ENCODE measurements at places on chromosomes 11 and 22.

DNA sequence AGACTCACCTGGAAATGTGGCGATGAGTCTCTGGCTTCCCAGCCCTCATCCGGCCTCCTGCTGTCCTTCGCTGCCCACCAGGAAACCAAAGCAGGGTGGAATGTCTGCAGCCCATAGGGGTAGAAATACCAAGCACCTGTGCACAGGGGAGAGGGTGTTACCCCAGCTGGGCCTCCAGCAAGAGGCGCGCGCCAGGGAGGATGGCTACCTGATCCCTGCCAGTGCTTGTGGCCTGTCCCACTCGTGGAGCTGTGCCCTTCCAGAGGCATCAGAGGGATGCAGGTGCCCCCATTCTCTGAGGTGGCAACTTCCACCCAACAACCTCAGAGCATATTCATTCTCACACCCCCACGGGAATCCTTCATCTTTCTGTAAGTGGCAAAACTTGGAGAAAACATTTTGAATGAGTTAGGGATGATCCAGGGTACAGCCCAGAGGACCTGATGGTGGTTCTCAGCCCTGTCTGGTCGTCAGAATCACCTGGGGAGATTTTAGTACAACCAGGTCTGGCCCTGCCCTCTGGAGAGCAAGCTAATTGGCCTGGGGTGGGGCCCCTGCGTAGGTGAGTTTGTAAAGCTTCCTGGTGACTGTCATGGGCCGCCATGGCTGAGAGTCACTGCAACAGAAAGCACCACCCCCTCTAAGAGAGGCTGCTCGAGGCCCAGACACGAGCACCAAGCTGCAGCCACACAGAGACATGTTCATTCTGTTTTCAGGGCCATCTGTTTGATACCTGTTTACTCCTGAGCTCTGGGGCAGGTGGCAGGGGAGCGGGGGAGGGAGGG lies 9.9 kb downstream of the SUN2 start:
- no peak for DNase-seq

DNA sequence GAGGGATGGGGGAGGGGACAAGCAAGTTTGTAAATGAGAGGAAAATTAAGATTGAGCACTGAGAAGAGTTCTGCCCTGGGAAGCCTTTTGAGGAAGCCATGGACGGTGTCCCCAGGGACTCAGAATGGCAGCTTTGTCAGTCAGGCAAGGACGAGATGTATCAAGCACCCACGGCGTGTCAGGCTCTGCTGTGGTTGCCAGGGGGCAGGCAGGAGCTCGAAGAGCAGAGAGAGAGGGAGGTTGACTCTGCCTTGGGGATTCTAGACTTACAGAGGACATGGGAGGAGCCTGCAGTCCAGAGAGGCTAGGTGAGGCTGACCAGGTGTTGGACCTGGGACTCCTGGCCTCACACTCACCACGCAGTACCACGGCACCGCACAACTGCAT lies 29.1 kb upstream of the SYT7 start:
- DNase-seq = peak; percentile 22

GRCh38 chr11:78292109-78292803 lies 103.5 kb downstream of the USP35 start:
- DNase-seq = peak; percentile 83

DNA sequence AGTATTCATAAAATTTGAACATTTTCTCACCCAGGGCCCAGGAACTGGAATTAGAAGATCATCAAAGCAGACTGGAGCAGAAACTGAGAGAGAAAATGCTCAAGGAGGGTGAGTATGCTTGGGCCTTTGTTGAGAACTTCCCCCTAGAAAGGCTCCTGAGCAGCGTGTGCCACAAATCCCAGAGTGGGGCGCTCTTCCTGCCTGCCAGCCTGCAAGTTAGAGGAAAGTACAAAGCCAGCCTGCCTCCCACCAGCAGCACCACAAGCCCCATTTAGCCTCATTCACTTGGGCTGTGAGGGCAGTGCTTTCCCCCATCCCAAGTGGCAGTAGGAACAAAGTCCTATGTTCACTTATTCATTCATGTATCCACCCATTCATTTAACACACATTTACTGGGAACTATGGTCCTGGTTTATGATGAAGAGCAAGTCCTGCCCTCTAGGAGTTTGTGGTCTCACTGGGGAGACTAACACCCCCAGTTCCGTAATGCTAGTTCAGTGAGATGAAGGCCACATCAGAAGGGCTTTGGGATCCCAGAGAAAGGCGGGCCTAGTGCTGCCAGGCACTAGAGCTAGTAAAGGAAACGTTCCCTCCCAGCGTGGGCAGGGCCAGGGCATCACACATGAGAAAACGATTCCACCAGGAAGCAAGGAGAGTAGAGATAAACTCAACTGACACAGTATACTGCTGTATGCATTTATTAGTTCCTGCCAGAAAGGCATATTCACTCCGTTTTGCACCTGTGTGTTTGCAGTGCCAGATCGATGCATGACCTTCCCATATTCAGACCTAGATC lies 22.4 kb upstream of the PARVA start:
- no peak for DNase-seq

GRCh38 chr11:12494699-12495098 lies 117.3 kb downstream of the PARVA start:
- DNase-seq = no peak

DNA sequence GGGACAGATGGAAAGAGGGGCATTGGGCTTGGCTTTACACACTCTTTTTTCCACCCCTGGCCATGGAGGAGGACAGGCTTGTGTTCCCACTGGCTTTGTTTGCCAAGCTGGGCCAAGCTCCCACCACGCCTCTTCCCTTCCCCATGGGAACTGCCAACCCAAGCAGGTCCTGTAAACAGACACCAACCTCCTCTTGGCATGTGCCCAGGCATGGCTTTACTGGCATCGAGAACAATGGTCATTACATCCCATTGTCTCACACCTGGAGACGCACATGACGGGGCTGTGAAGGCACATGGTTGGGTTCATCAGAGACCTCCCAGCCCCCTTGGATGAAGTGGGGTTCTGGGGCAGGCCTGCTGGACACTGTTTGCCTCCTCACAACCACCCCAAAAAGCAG lies 11.7 kb downstream of the SEC14L3 start:
- no peak for DNase-seq

Measured in inflammatory macrophage treated with lipopolysaccharide for 4 hours (primary cell).